ENCODE measurements at places on chromosomes 2 and 18. TPM values are rescaled to one million over a fixed set of nuclear protein-coding genes. Genes with fewer than 3 reads are reported as not detected.

DNA sequence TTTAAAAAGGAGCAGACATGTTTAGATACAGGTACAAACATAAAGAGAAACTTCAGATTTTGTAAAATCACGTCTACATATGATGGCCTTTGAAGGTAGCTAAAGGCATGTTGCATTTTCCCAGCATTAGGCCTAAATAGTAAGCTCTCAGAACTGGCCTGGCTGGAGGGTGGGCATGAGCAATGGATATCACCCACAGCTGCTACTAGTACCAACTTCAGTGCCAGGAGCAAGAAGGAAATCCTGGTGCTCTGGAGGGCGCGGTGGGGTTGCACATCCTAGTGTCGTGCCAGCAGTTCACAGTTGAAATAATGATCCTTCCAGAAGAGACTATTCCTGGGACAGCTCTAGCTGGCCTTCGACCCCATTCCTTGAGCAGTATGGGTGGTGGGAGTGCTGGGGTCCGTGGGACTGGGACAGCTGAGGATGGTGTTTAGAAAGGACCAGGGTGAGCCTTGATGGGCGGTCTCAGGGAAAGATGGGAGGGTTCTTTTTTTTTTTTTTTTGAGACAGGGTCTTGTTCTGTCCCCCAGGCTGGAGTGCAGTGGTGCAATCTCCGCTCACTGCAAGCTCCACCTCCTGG is 4.9 kb downstream of the DES start:
- peaks cover 9% of the 10 kb centered on the region for H3K4me1 ChIP-seq
- no peak for DNase-seq
- no peaks in the 10 kb centered on the region for H3K36me3 ChIP-seq
- H3K4me3 ChIP-seq: no peak overlapping the region

GRCh38 chr2:231286964-231287363 is 88.5 kb downstream of the ARMC9 start:
- no peaks in the 10 kb centered on the region for H3K27me3 ChIP-seq
- H3K36me3 ChIP-seq: no peaks in the 10 kb centered on the region
- H3K4me3 ChIP-seq: no peak overlapping the region
- no peaks in the 10 kb centered on the region for H3K4me1 ChIP-seq
- DNase-seq: no peak

GRCh38 chr18:57523171-57523956 is 63.1 kb downstream of the FECH start:
- no peak overlapping the region for H3K4me3 ChIP-seq
- no peaks in the 10 kb centered on the region for H3K4me1 ChIP-seq
- no peak for DNase-seq

- no peaks in the 10 kb centered on the region for H3K36me3 ChIP-seq
- H3K4me1 ChIP-seq: peaks cover 2% of the 10 kb centered on the region
- no peak for DNase-seq
- no peak overlapping the region for H3K4me3 ChIP-seq
- peaks cover 10% of the 10 kb centered on the region for H3K27me3 ChIP-seq
- H3K27ac ChIP-seq: no peak overlapping the region
Measured at GRCh38 chr2:235611349-235611748, 117.5 kb downstream of the AGAP1 start.

The NCKAP5 gene
- not detected for polyA plus RNA-seq

The VSNL1 gene
- polyA plus RNA-seq: not detected
